Trophoblast cell (in vitro differentiated cells and primary cell): ENCODE measurements at places on chromosomes 5 and 9.

DNA sequence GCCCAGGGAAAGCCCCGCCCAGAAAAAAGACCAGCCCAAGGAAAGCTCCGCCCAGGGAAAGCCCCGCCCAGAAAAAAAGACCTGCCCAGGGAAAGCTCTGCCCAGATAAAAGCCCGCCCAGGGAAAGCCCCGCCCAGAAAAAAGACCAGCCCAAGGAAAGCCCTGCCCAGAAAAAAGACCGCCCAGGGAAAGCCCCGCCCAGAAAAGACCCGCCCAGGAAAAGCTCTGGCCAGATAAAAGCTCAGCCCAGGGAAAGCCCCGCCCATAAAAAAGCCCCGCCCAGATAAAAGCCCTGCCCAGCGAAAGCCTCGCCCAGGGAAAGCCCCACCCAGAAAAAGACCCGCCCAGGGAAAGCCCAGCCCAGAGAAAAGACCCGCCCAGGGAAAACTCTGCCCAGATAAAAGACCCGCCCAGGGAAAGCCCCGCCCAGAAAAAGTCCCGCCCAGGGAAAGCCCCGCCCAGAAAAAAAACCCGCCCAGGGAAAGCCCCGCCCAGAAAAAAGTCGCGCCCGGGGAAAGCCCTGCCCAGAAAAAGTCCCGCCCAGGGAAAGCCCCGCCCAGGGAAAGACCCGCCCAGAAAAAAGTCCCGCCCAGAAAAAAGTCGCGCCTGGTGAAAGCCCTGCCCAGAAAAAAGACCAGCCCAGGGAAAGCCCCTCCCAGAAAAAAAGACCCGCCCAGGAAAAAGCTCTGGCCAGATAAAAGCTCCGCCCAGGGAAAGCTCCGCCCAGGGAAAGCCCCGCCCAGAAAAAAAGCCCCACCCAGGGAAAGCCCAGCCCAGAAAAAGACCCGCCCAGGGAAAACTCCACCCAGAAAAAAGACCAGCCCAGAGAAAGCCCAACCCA lies 11.9 kb downstream of the GRIN1 start:
- peak; percentile 44 for DNase-seq

GRCh38 chr5:71576241-71576640 lies 10.9 kb upstream of the MCCC2 start:
- DNase-seq = no peak

- no peak for DNase-seq
These were observed 1050.4 kb downstream of the MAT2B start for GRCh38 chr5:164555809-164556208.

DNA sequence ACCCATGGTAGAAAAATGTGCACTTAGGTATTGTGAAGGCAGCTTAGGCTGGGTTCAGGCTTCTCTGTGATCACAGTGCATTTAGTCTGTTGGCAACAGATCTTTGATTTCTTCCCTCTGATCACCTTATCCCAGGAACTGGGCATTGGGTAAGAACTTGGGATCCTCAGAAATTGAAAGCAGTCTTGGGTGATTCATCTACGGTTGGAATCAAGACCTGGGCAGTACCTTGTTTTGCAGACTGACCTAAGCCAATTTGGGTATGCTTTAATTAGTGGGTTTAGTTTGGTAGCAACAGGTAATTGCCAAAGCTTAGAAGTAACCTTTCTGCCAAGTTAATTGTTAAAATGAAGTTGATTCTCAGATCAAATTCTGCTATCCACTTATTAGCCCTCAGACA lies 17.8 kb downstream of the ENTREP1 start:
- no peak for DNase-seq

- peak; percentile 81 for DNase-seq
These were observed 1.8 kb upstream of the NR3C1 start for GRCh38 chr5:143405063-143405848.

GRCh38 chr9:108842610-108843295 lies 13.0 kb downstream of the ACTL7B start:
- no peak for DNase-seq

- DNase-seq = no peak
These were observed 44.3 kb downstream of the ERBIN start for GRCh38 chr5:65970481-65971367.

DNA sequence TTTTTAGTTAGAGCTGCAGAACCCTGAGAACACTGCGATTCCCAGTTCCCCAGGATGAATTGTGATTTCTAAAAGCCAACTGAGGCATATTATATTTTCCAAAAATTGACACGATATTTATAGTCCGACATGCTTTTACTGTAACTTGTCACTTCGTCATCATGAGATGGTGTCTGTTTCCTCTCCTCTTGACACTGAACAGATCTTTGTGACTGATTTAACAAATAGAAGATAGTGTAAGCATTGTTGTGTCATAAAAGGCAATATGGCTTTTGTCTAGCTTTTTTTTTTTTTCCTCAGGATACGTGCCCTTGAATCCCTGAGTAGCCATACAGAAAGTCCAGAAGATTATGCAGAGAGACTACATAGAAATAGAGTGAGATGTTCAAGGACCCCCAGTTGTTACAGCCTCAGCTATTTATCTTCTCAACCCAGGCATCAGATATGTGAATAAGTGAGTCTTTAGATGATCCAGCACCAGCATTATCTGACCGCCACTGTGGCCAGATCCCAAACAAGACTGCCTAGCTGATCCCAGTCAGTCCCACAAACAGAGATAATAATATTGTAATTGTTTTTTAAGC lies 27.8 kb upstream of the CCL21 start:
- DNase-seq = no peak

DNA sequence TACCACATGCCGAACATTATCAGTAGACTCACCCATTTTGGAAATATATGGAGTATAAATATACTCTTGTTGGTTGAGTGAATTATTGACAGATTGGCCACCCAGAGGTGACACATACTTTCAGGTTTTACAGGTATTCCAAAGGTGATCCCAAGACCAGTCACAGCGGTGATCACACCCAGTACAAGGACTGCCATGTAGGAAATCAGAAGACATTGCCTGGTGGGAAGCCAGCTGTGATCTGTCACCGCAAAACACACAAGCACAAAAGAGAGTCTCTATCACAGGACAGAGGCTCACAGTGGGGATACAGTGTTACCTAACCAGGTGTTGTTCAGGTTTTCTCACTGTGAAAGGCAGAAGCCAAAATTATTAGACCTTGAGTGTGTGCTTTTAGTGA lies 15.8 kb downstream of the BTF3 start:
- no peak for DNase-seq

DNA sequence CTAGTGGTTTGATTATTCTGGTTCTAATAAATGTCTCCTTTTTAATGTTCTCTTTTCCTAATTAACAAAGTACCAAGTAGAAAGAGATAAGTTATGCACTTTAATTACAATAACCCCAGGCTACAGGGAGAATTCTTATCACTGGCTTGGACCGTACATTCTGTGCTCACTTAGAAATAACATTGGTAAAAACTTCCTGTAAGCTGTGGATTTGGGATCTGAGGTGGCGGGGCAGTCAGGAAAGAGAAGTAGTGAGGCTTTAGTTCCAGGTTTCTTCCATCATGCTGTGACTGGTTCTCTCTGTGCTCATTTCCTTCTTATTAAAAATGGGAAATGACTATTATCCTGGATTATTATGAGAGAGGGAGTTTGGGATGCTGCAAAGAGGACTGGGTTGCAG lies 142.0 kb downstream of the EGFLAM start:
- DNase-seq = no peak

DNA sequence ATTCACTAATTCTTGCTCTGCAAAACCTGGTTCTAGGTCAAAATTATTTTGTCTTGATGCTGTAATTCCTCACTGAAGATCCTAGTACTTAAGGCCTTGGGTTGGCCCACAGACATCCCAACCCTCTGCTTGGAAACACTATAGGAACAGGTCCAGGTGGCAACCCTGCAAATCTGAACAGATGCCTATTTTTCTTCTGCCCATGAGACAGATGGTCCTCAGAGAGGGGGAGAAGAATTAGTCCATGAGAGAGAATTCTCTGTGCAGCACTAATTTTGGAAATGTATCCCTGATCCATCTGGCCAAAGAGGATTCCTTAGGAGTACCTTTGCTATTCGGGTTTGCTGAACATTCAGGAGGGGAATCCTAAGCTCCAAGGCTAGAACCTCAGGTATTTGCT lies 156.3 kb downstream of the ELAVL2 start:
- DNase-seq = no peak

- no peak for DNase-seq
These were observed 49.8 kb upstream of the OLFM1 start for GRCh38 chr9:135037521-135038250.

GRCh38 chr5:102792705-102793104 lies 37.6 kb downstream of the PAM start:
- DNase-seq = no peak

- DNase-seq = no peak
These were observed 250.1 kb downstream of the FAM170A start for GRCh38 chr5:119879446-119879845.

DNA sequence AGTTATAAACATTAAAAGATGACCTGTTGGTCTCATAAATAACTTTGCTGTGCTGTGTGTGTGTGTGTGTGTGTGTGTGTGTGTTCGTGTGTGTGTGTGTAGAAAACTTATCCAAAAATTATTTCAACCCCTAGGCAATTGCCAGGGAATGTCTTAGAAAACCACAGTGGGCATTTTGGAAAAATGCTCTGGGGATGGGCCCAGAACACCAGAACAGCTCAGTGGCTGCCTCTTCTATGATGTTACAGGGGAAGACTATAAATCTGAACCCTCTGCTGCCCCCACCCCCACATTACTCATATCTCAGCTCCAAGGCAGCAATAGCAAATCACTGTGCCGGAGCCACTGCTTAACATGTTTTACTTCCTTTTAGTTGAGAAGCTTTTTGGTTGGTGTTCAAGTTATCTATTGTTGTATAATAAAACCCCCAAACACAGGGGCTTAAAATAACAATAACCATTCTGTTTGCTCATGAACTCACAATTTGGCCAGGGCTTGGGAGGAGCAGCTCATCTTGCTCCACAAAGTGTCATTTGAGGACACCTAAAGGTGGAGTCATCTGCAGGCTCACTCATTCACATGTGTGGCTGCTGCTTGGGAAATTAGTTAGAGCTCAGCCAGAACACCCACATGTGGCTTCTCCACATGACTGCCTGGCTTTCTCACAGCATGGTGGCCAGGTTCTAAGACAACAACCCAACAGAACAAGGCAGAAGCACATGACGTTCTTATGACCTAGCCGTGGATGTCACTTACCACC lies 40.4 kb downstream of the ACTBL2 start:
- no peak for DNase-seq

GRCh38 chr9:134170532-134171315 lies 6.4 kb upstream of the RNU6ATAC start:
- DNase-seq = no peak

GRCh38 chr9:111622626-111623025 lies 8.5 kb upstream of the DNAJC25 start:
- DNase-seq = peak; percentile 80

GRCh38 chr5:74424162-74424868 lies 216.2 kb downstream of the ENC1 start:
- DNase-seq = no peak

- no peak for DNase-seq
These were observed 15.8 kb downstream of the RAB14 start for GRCh38 chr9:121185774-121186403.

DNA sequence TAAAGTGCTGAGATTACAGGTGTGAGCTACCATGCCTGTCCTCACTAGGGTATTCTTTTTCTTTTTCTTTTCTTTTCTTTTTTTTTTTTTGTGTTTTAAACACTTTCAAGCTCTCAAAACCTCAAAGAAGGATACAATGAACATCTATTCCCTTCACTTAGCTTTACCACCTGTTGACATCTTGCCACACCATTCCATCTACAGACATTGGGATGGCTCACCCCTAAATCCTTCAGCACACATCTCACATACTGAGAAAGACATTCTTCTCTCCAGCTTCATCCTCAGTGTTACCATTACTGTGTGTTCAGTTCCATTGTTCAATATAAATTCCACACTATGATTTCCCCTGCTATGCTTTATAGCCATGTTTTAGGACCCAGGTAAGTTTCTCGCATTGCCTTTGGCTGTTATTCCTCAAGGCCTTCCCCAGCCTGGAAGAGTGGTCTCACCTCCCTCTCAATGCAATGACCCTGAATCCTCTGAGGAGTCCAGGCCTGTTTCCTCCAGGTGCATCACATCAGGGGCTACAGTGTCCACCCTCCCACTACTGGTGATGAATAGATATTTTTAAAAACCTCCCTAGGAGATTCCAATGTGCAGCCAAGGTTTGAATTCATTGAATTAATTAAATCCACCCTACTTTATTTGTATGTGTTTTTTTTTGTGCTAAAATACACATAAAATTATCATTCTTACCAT lies 16.7 kb downstream of the IQGAP2 start:
- no peak for DNase-seq

GRCh38 chr5:147427521-147428401 lies 82.1 kb downstream of the DPYSL3 start:
- DNase-seq = no peak

GRCh38 chr5:141664733-141665461 lies 13.7 kb upstream of the FCHSD1 start:
- DNase-seq = peak; percentile 49

DNA sequence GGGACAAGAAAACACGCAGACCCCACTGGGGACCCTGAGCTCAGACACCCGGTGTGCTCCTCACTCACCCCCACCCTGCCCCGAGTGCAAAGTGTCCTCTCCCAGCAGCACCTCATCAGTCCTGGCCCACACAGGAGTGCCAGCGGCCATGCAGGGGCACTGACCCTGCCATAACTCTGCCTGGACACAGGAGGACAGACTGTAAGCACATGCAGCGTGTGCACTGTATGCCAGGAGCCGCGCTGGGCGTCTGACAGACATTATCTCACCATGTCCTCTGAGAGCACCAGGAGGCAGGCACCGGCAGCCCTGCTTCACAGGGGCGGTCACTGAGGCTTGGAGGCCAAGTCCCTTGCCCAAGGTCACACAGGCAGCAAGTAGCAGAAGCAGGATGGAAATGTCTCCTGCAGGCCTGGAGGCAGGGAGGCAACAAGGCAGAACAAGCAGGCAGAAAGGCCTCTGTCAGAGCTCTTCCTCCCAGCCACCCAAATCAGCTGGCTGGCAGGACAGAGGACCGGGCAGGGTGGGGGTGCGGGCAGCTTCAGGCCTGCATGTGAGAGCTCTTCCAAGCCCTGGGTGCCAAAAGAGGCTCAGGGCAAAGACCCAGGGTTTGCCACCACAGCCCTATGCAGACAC lies 8.4 kb downstream of the EEIG1 start:
- no peak for DNase-seq

DNA sequence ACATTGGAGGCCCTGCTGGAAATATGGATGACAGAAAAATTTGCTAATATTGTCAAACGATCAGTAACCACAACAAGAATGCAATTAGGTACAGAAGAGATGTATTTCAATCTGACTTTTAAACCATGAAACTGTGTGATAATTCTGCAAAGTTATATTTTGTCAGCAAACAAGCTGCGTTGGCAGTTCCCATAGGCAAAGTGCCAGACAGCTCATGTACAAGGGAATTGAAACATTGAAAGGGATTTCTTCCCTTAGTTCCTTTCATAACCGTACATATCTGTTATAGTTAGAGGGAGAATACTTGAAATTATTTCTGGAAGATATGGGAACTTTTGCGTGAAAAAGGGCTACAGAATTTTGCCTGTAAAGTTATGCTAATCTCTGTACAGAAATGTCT lies 419.4 kb upstream of the PTGER4 start:
- peak; percentile 30 for DNase-seq

GRCh38 chr5:104178066-104178465 lies 615.5 kb upstream of the NUDT12 start:
- no peak for DNase-seq

GRCh38 chr5:131791866-131792265 lies 5.0 kb downstream of the FNIP1 start:
- DNase-seq = no peak

GRCh38 chr9:28747351-28747985 lies 1174.2 kb upstream of the C9orf72 start:
- no peak for DNase-seq
